ENCODE measurements at places on chromosomes 13 and 19.

GRCh38 chr13:41402691-41403511 is 54.4 kb upstream of the RGCC start:
- no peak for DNase-seq

DNA sequence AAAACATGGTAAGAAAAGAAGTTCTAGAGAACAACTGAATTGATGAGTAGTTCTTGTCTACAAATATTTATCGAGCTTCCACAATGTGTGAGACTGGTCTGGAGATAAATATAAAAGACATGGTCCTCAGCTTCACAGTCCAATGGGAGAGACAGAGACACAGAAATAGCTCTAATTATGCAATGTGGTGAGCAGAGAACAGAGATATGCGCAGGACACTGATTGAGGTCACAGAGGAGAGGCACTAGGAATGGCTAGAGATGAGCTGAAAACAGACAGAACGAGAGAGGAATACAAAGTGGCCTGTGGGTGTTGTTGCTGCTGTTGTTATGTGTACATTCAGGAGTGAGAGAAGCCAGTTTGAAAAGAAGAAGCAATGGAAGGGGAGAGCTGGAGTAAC is 53.2 kb downstream of the GPALPP1 start:
- no peak for DNase-seq

GRCh38 chr19:11574689-11575088 is 2.8 kb downstream of the ACP5 start:
- DNase-seq = peak; percentile 29

DNA sequence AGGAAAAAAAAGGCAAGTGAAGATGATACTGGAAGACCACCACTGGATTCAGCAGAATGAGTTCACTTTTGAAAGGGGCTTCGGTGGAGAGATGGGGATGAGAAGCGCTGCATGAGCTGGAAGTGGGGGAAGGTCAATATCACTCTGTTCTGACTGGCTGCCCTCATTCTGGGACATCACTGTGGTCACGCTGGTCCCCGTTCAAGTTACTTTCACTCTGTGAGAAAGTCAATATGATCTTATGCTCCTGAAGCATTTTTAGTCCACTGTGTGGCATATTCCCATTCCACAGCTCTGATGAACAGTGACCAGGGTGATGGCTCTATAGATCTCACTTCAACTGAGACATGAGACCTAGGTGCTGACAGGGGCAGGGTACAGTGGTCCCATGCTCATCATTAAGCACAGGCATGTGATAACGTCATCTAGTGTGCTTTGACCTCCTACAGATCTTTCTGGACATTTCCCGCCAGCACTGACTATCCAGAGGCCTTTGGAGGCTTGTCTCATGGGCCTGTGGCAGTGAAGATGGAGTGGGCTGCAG is 40.2 kb upstream of the GPR183 start:
- DNase-seq = no peak

DNA sequence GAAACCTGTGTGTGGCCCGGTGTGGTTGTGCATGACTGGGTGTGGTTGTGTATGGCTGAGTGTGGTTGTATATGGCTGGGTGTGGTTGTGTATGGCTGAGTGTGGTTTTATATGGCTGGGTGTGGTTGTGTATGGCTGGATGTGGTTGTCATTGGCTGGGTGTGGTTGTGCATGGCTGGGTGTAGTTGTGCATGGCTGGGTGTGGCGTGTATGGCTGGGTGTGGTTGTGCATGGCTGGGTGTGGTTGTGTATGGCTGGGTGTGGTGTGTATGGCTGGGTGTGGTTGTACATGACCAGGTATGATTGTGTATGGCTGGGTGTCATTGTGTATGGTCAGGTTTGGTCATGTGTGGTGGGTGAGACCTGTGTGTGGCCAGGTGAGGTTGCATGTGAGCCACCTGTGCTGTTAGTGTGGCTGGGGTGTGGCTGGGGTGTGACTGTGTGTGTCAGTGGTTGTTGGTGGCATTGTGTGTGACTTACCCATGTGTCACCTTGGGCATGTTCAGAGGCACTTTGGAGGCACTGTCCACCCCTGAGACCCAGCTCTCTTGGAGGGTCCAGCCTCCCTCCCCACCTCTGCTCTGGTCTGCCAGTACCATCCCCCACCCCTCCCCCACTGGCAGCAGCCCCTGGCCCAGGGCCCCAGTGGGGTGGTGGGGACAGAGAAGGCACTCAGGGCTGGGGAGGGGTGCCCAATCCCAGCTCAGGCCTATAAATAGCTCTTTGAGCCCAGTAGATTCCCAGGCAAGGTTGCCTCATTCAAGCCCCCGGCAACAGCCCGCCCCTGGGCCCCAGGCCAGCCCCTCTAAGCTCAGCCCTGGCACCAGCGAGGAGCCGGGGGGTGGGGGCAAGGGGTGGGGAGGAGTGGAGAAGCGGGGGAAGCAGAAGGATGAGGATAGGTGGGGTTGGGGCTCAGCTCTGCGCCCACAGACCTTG is 3.9 kb upstream of the NCAN start:
- DNase-seq = no peak

DNA sequence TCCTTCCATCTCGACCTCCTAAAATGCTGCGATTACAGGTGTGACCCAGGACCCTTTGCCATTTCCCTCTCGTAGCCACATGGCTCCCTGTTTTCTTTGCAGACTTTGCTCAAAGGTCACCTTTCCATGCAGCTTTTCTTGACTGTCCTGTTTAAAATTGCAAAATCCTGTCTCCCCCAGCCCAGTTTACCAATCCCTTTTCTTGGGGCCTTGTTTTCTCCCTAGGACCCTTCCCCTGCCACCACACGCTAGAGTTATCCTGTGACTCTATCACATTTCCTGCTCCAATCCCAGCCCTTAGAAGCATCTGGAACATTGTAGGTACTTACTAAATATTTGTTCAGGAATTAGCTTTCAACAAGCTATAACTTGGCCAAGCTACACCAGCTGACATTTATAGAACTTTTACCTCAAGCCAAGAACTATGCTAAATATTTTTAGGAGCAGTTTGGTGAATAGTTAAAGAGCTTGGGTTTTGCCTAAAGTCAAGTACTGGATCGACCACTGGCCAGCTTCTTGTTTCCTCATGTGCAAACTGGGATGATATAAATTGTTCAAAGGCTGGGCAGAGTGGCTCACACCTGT is 9.1 kb upstream of the SERTAD3 start:
- no peak for DNase-seq

DNA sequence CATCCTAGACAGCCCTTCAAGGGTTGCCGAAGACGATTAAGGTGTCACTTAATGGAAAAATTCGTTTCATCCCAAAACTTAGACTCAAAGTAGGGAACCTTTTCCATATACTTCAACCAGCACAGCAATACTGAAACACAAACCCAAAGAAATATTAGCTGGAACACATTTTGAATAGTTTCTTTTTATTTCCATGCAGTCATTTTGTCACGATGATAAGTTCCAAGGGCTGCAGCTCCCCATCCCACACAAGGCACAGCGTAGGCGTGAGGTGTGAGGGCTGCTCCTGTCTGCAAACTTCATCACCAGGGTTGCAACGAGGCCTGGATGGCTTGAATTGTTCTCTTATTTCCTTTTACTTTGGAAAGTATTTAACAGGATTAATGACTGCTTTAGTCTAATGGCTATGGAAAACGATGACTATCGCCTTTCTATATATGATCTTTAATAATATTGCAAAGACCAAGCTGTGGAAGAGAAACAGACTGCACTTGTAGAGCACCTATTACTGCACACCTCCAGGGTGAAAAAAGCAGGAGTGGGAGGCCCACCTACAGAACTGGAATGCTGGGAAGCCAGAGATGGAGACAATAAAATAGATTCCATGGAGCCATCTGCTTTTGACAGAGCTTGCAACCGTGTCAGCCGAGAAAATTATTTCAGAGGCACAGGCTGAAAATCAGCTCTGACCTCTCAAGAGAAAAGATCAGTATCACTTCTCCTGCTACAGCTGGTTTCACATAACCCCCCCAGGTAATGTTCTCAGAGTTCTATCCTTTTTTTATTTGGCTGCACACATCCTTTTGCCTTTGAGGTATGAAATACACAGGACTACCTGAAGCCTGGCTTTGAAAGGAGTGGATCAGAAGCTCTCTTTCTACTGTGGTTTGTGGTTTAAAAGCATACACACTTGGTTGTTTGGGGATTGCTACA is 274.5 kb upstream of the NBEA start:
- DNase-seq = no peak

DNA sequence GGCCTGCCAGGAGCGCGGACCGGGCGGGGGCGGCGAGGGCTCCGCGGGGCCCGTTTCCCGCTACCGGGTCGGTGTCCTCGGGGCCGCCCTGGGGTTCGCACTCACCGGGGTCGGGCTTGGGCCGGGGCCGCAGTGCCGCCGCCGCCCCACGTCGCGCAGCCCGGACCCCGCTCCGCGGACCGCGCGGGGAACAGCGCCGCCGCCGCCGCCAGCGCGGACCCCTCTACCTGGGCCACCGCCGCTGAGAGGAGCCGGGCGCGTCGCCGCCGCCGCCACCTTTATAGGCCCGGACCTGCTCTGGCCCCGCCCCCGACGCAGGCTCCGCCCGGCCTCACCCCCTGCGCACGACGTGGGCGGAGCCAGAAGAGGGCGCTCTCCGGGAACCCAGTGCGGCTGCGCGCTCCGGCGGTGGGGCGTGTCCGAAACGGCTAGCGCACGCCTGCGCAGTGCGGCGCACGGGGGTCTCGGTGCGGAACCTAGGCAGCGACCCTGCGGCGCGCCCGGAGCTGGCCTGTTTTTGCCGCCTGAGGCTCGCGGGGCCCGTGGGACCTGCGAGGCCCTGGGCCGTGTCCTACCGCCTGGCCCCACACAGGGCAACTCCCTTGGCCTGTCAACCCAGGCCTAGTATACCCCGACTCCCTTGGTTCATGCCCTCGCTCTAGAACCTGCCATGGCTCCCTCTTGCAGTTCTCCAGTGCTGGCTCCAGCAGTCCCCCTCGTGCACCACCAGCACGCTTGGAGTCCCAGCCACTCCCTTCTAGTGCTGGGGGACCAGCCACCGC is at the start of gene MKNK2:
TSS of gene MKNK2 (minus strand) at position 254 of the 782 bp plus-strand sequence. CDS start 393 bp downstream, outside the sequence.
- peak; percentile 99 for DNase-seq

- DNase-seq = no peak
Measured at GRCh38 chr19:36257520-36257876, 42.6 kb downstream of the ZNF146 start.

DNA sequence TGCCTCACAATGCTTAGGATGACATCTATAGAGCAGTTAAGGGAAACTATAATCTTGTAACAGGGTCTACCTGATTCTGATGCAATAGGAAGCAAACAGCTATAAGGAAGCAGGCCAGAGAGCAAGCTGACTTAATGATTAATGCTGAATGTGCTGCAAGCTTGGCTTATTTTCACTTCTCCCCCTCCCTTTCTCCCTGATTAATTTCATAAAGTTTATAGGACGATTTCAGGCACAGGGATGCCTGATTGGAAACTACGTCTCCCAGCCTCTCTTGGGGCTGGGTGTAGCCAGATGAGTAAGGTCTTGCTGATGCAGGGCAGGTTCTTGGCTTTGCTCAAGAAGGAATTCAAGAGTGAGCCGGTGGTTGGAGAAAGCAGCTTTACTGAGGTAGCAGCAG is 82.8 kb upstream of the MRI1 start:
- no peak for DNase-seq

DNA sequence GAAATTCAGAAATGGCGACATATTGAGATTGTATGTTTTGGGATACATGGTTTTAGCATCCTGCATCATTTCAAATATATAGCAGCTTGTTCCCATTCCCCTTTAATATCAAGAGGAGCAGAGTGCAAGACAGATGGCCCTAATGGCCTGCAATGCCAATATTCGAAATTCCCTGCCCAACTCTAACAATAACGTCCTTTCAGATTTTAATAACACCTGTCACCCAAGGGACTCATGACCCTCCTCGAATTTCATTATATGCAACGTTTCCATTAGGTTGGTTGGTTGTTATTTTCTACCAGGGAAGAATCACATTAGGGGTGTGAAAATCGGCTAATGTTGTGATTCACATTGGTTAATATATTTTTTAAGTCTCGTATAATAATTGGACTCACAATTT is 170.0 kb downstream of the TNFSF13B start:
- DNase-seq = no peak

- no peak for DNase-seq
Measured at GRCh38 chr13:114257014-114257413, 22.3 kb downstream of the CDC16 start.

DNA sequence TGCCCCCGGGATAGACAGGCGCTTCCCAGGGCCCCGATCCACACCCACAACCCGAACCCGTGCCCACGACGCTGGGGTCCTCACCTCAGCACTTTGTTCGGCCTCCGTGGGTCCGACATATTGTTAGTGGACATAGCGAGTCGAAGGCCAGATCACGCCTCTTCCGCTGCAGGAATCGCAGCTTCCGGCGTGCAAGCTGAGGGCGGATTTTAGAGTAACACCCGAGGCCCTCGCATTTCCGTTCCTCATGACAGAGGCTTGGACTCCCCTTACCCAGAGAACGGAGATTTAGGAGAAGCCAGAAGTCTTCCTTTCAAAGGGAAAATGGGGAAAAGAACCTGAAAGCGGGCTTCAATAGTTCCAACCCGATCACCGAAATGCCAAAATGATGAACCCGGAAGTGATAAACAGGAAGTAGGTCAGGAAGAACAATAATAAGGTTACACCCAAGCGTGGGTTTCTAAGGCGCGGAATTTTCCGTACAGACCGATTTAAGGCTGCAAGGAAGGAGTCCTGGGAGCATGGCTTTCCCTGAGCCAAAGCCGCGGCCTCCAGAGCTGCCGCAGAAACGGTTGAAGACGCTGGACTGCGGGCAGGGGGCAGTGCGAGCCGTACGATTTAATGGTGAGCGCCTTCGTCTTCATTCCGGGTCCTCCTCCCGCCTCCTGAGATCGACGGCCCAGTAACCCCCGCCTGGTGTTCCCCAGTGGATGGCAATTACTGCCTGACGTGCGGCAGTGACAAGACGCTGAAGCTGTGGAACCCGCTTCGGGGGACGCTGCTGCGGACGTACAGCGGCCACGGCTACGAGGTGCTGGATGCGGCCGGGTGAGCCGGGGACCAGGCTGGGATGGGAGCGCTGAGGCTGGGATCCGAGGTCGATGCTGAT is 2.9 kb downstream of the WDR83 start:
- DNase-seq = peak; percentile 78

DNA sequence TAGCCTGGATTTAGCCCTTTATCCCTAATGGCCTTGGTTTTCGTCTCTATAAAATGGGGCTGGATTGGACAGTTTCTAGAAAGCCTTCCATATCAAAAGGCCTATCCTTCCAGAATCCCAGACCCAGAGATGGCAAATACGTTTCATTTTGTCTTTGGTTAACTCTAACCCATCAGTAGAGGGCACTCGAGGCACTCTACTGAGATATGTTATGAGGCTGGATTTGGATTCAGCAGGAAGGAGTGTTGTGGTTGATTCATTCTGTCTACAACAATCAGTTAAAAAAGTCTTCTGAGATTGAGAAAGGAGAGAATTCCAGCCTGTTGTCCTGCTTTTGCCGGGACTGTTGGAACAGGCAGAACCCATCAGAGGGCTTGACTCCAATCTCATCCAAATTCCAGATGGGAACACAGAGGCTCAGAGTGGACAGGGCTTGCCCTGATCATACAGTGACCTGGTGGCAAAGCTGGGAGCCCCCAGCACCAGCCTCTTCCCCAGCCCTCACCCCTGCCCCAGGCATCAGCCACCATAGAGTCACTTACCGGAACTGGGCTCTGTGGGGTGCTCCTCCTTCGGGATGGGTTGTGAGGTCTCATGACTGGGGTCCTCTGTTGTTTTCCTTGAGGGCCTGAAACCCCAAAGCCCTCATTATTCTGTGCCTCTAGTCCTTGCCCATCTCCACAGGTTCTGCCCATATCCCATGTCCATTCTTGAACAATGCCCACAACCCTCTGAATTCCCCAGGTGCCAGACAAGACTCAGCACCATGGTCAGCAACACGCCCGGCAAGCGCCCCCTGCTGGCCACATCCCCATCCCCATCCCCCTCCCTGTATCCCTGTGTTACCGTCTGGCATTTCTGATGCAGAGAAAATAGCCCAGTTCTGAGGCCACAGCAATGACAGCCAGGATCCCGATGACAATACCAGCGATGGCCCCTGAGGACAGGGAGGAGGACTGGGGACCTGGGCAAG is 12.3 kb upstream of the ZNF180 start:
- peak; percentile 46 for DNase-seq

Measured in activated naive CD8-positive, alpha-beta T cell treated with anti-CD3 and anti-CD28 coated beads, Interleukin-2, amount 50 U/mL, for 24 hours (primary cell).